ENCODE measurements at places on chromosomes 4 and X.

- DNase-seq = no peak
These were observed at the start of gene GK for GRCh38 chrX:30653415-30654131. GK (plus strand) TSS chrX:30653423; CDS start chrX:30653538, 115 bp downstream.

DNA sequence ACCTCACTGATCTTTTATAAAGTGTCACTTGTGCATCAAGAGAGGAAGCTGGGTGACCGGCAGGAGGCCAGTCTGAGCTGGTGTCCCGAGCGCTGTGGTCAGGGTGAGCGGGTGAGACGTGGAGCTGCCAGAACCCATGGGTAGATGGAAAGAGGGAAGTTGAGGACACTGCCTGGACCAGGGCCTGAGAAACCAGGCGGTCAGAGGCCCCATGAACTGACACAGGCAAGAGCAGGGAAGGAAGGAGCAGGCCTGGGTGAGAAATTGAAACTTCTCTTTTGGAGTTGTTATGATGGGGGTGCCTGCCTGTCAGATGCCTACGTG, 192.6 kb downstream of the AFAP1 start:
- no peak for DNase-seq

GRCh38 chr4:108327642-108328382, 159.1 kb upstream of the LEF1 start:
- DNase-seq = no peak

GRCh38 chrX:9542761-9543111, 77.9 kb downstream of the TBL1X start:
- DNase-seq = no peak

DNA sequence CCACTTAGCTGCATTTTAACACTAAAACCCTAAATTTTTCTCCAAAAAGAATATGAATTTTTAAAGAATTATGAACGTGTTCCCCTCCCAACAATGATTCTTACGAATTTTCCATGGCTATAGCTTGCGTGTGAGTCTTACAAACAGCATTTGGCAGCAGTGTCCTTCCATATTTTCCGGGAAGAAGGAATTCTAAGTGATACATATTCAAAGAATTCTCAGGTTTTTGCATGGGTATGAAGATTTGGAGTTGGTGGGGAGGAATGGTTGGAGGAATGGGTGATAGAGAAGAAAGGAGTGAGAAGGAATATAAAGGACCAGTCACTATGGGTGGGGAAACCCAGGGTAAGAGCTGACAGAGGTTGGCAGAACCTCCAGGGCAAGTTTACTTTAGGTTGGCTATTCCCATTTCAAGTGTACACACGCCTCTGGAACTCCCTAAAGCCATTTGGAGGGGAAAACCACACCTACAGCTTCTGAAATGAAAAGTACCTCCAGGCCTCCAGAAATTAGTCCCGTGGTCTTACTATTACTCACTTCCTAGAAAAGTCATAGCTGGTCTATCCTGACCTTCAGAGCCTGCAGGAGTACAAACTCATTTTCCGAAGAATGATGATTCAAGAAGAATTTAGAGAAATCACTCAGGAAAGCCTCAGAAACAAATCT, 420.8 kb upstream of the DIPK2B start:
- DNase-seq = no peak

- no peak for DNase-seq
These were observed 86.6 kb upstream of the IQCM start for GRCh38 chr4:149902242-149902641.

DNA sequence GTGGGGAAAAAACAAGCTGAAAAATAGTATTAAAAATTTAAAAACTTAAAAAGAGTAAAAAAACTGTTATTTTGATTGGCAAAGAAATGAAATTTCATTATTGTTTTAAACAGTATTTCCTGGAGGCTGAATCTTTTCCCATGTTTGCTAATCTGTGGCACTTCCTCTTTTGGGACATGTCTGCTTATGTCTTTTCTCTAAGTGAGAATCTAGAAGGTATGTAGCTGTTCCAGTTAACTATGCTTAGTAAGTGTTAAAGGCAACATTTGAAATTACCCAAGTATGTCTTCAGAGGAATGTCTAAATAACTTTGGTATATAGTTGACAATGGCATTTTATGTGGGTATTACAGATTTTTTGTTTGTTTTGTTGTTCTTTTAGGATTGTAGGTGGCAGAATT, 81.6 kb upstream of the TBC1D9 start:
- DNase-seq = no peak

DNA sequence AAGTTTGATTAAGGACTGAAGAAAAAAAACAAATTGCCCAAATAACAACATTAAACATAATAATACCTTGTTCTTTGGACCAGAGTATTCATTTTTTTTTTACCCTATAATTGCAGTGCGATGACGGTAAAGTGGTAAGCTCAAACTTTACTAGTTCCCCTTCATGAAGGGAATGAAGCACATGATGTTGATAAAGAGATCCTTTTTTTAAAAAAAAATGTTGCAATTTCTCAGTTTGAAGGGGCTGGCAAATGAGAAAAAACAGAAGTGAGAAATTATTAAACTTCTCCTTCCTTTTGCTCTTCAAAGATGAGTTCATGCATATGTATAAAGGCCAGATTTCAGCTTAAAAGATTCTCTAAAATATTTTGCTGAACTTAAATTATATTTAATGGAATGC, 231.7 kb downstream of the C4orf33 start:
- DNase-seq = no peak

DNA sequence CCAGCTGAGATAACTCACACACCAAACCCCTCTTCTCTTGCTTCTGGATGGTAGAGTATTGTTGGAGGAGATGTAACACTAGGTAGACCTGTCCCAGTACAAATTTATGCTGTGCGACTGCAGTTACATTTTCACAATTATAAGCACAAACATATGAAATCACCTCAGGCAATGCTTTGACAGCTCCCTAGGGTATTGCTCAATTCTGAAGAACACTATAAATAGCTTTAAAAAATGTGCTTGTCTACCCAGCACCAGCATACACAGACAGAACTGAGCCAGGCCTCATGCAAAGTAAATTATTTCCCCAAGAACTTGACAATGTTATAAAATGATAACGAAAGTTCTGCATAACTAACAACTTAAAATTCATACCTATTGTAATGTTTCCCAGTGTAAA, 1999.1 kb upstream of the ADGRL3 start:
- no peak for DNase-seq

GRCh38 chrX:109360301-109360700, 121.6 kb downstream of the GUCY2F start:
- no peak for DNase-seq

GRCh38 chrX:132948648-132949260, 9.7 kb downstream of the HS6ST2 start:
- no peak for DNase-seq
